Heart right ventricle (tissue), 16 donors: ENCODE measurements at places on chromosomes 4 and X. TPM values are rescaled to one million over a fixed set of nuclear protein-coding genes. Genes with fewer than 3 reads are reported as not detected.

The DSPP gene
- total RNA-seq, result not detected

The GPM6B gene
- 2.4 TPM for total RNA-seq

The LGI2 gene
- 2.1 TPM for total RNA-seq

The NCAPG gene
- 0.37 TPM for total RNA-seq

The AVPR2 gene
- total RNA-seq, result 2.8 TPM

The MSX1 gene
- total RNA-seq, result 3.9 TPM

The OTUD4 gene
- 32.8 TPM for total RNA-seq

The TAF1 gene
- total RNA-seq, result 27.1 TPM

The AFM gene
- total RNA-seq, result not detected

The CXXC4 gene
- 4.5 TPM for total RNA-seq

The C4orf50 gene
- total RNA-seq, result not detected

The COL4A6 gene
- total RNA-seq, result 6.7 TPM

The CXCL11 gene
- total RNA-seq, result not detected

The RPL10 gene
- total RNA-seq, result 1,890 TPM

The TCEAL7 gene
- total RNA-seq, result 3.0 TPM

The HPSE gene
- total RNA-seq, result 2.4 TPM
